ENCODE measurements at places on chromosomes 16 and 17.

DNA sequence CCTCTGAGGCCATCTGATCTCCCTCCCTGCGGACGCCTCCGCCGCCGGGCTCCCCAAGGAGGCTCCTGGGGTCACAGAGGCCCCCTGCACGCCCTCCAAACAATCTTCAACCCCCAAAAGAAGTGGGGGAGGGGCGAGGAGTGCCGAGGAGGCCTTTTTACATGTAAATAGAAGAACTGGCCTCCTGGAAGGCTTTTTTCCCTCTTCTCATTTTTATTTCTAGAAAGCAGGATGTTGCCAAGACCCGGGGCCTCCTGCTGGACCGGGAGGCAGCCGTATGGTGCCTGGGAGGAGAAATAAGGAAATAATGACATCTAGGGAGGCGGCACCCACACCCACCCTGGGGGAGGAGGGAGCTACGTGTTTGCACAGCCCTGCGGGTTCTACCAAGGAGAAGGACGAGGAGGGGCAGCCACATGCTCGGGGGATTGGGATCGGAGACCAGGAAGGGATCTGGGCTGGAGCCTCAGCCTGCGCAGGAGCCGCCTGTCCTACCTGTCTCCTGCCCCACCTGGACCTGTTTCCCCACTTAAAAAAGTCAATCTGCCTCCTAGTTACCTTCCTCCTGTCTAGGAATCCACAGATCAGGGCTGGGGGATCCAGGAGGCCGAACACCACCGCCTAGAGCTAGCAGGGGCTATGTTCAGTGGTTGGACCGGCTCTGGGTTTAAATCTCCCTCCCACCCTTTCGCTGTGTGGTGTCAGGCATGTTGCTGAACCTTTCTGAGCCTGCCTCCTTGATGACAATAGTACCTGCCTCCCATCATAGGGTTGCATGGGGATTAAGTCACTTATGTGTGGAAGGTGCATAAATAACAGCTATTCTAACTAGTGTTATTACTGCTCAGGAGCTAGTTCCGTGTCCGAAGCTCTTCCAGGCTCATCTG, 175.7 kb upstream of the GSE1 start:
- DNase-seq: no peak

DNA sequence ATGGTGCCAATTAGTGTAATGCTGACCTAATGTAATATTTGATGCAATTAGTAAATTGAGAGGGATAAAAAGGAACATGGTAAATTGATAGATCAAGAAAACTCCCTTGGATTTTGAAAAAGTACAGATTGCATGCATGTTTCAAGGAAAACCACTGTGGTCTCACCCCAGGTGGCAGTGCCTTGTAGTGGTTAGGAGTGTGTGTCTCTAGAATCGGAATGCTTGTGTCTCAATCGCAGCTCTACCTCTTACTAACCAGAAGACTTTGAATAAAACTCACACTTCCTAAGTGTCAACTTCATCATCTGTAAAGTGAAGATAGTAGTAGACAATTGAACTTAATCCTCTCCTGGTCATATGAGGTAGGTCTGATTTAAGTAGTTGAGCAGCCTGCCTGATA, 128.9 kb upstream of the GOT2 start:
- no peak for DNase-seq

DNA sequence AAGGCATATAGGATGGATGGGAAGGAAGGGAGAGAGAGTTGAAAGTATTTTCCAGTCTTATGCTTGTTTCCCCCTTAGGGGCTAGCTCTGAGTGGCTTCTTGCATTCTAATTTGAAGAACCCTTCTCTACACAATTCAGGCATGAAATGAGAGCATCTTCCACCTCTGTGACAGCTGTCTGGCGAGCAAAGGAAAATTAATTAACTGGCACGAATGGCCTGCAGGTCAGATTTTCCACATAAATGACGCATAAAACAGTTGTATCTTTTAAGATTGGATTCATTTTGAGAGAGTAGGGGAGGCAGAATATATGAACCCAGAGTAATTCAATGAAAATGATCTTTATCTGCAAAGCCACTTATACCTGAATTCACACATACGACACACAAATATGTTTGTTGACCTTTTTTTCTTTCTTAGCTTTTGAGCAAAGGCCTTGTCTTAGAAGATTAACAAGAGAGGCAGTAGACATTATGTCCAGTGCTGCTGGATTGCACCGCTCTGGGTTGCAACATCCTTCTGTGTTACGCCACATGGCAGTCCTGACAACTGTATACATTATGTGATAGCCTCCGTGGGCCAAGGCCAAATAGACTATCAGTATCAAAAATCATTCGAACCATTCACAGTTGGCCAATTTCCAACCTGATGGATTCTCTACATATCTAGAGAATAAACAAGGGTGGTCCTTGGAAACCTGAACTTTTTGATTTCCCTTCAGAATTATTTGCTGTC, 173.0 kb upstream of the GOT2 start:
- DNase-seq: no peak

- peak; percentile 77 for DNase-seq
These were observed 20.0 kb upstream of the RNF135 start for GRCh38 chr17:30950669-30951399.

DNA sequence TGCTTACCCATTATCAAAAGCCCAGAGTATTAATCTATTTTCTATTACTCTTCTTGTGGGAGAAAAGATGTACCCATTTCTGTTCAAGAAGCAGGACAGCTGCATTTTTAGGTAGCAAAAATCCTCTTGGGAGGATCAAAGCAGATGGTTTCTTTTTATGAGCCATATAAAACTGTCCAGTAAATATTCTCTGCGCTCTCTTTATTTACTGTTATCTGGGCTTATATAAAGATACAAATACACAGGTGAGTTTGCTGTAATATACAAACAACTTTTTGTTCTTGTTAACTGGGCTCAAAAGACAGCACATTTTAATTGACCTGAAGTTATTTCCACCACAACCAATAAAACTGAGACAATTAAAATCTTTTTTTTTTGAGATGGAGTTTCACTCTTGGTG, 10.1 kb downstream of the PHF12 start:
- DNase-seq: no peak

GRCh38 chr17:16215002-16215272, 397 bp downstream of the NCOR1 start:
- DNase-seq: no peak

Measured in right atrium auricular region (tissue), 2 donors.